ENCODE measurements at places on chromosomes 13 and 19. TPM values are rescaled to one million over a fixed set of nuclear protein-coding genes. Genes with fewer than 3 reads are reported as not detected.

GRCh38 chr19:2488942-2489731, 13.2 kb downstream of the GADD45B start:
- DNase-seq: peak; percentile 92
- H3K4me1 ChIP-seq: peaks cover 16% of the 10 kb centered on the region
- peak overlapping the region; percentile 52 for H3K4me3 ChIP-seq
- no peaks in the 10 kb centered on the region for H3K27me3 ChIP-seq

DNA sequence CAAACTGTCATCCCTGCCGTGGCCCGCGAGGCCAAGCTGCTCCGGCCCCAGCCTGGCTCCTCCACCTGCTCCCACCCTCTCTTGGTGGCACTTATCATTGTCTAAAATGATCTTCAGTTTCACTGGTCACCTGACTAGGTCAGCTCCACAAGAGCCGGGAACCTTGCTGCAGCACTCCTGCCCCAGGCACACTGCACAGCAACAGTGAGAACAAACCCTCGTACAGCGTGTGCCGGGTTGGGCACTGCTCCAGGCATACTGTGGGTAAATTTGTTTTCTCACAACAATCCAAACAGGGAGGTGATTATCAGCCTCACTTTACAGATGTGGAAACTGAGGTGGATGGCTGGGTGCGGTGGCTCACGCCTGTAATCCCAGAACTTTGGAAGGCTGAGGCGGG, 8.9 kb downstream of the DEDD2 start:
- H3K4me3 ChIP-seq: no peak overlapping the region
- peaks cover 24% of the 10 kb centered on the region for H3K36me3 ChIP-seq
- DNase-seq: no peak
- H3K4me1 ChIP-seq: no peaks in the 10 kb centered on the region
- no peaks in the 10 kb centered on the region for H3K27me3 ChIP-seq

DNA sequence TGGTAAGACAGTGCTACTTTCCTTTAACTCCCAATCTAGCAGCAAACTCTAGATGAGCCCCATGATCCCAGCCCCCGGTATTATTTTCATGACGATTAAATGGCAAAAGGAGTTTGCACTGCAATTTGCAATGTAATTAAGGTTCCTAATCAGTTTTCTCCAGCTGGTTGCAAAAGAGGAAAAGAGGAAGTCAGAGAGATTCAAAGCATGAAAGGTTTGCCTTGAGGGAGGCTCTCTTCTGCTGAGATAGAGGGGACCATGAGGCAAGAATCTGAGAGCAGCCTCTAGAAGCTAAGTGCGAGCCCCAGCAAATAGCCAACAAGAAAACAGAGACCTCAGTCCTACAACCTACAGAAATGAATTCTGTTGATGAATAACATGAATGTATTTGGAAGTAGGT, 527.1 kb downstream of the UQCRFS1 start:
- no peak for DNase-seq
- no peaks in the 10 kb centered on the region for H3K4me1 ChIP-seq
- H3K36me3 ChIP-seq: no peaks in the 10 kb centered on the region
- no peaks in the 10 kb centered on the region for H3K27me3 ChIP-seq
- H3K27ac ChIP-seq: no peak overlapping the region

GRCh38 chr19:46976845-46977320, 42.8 kb upstream of the NPAS1 start:
- H3K4me1 ChIP-seq: peaks cover 55% of the 10 kb centered on the region
- peak; percentile 57 for DNase-seq
- H3K27me3 ChIP-seq: no peaks in the 10 kb centered on the region

GRCh38 chr19:1690699-1691307, 38.4 kb upstream of the TCF3 start:
- no peaks in the 10 kb centered on the region for H3K36me3 ChIP-seq
- peak; percentile 90 for DNase-seq
- peaks cover 90% of the 10 kb centered on the region for H3K27me3 ChIP-seq
- H3K4me1 ChIP-seq: no peaks in the 10 kb centered on the region

The KIR2DL3 gene
- polyA plus RNA-seq: not detected

The DACT3 gene
- 10.6 TPM for polyA plus RNA-seq

The HSPB6 gene
- 0.10 TPM for polyA plus RNA-seq

The DIRAS1 gene
- polyA plus RNA-seq: 9.0 TPM
